CD4-positive, alpha-beta T cell treated with Interleukin-1 beta for 1 hour (primary cell): ENCODE measurements at places on chromosomes 2 and 18.

DNA sequence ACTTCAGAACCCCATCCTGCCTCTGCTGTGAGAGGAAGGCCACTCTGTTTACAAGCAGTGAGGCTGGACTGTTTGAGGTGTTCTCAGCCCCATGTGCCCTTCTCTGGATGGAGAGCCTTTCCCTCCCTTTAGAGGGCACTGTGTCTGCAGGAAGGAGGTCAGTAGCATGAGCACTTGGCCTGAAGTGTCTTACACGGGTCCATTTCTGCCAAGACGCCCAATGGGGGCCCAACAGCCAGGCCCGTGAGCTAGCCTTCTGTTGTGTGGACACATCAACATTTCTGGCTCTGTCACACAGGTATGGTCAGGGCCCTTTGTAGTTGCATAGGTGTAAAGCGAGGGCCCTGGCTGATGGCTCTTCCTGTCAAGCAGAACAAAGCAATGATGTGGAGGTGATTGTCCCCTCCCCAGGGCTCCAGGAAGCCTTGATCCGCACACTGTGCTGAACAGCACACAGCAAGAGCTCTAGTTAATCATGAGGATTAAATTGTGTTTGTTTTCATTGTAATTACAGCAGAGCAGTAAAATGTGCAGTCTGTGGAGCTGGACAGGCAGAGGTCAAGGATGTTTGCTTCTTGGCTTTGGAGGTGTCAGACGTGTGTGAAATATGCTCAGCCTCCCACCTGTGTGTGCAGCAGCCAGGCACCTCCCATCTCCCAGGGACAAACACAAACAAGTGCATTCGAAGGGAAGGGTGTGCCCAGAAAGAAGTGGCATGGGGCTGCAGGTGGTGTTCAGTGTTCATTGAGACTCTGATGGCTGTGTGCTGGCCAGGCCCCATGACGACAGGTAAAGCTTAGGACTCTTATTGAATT is 132.1 kb downstream of the SH3RF3 start:
- no peak for DNase-seq

GRCh38 chr18:36582988-36583745 is 245.6 kb downstream of the TPGS2 start:
- DNase-seq, result no peak

DNA sequence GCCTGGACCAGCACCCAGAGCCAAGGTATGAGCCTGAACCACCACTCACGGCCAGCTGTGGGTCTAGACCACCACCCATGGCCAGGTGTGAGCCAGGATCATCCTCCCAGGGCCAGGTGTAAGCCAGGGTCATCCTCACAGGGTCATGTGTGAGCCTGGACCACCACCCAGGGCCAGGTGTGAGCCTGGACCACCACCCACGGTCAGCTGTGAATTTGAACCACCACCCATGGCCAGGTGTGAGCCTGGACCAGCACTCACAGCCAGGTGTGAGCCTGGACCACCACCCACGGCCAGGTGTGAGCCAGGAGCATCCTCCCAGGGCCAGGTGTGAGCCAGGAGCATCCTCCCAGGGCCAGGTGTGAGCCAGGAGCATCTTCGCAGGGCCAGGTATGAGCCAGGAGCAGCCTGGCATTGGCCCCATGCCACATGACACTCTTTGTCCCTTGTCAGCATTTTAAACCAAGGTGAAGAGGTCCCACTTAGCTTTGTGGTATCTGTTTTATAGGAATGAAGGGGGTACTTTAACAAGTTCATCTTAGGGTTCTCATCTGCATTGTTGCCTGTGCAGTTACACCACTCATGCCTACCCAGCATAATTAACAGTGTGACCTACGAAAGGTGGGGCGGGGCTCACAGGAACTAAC is 71.2 kb downstream of the AGAP1 start:
- no peak for DNase-seq

DNA sequence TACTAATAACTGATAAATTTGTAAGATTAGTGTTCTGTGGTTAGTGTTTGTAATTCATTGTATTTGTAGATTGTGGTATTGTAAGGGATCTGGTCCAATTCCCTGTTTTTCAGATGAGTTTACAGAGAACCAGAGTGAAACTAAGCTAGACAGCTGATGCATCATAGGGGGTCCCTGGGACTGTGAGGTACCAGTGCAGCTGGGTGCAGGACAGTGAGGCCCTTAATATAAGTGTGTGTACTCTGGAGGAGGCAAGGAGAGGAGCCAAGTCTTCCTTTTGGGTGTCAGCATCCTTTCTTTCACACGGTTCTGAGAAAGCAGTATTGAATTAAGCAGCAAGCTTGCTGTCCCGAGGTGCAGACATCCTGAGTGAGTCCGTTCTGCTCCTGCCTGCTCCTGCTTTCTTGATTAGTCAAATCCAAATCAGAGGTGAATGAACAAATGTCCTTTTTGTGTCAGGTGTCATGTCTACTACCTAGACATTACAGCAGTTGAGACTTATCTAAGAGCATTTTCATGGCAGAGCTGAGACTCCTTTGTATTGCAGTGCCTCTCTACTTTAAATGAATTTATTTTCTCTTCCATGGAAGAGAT is 194.9 kb downstream of the MCFD2 start:
- no peak for DNase-seq

DNA sequence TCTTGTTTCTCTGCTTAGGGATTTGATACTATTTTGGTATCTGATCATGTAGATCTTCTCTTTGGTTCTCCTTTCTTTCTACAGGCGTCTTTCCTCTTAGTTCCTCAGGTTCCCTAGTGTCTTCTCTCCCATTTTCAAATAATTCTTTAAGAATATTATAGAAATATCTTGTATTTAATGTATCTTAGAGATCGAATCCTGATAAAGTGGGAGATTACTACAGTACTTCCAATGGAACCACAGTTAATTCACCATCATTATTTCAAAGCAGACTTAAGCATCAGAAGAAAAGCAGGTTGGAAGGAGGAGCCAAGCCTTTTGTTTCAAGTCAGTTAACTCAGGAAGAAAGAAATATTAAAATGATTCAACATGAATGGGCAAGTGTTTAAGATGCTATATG is 1.1 kb upstream of the CHN1 start:
- DNase-seq, result no peak

GRCh38 chr18:75158465-75159237 is 50.3 kb downstream of the PTGR3 start:
- DNase-seq, result no peak

- DNase-seq, result no peak
These were observed 85.1 kb downstream of the SEMA4F start for GRCh38 chr2:74739129-74739528.

- no peak for DNase-seq
These were observed 984 bp downstream of the TCF23 start for GRCh38 chr2:27149570-27150405.
